ENCODE measurements at places on chromosomes 4 and X.

- no peak for DNase-seq
Measured at GRCh38 chr4:31984872-31985271, 1264.7 kb downstream of the PCDH7 start.

DNA sequence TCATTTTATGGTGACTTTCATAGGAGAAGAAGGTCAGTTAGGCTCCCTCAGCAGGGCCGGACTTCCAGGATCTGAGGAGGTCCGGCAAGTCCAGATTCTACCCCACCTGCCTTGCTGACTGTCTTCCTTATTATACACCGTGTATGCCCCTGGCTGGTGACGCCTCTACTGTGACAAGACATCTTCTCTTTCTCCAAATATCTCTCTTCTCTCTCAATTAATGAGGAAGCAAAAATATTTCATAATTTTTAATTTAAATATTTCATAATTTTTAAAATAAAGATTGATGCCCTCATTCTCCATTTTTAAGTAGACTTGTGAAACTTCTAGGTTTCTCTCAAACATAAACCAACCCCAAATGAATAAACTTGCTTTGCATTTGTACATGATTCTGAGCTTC is 202.5 kb downstream of the NSUN7 start:
- no peak for DNase-seq

GRCh38 chr4:37656649-37657048 is 29.5 kb downstream of the RELL1 start:
- no peak for DNase-seq

DNA sequence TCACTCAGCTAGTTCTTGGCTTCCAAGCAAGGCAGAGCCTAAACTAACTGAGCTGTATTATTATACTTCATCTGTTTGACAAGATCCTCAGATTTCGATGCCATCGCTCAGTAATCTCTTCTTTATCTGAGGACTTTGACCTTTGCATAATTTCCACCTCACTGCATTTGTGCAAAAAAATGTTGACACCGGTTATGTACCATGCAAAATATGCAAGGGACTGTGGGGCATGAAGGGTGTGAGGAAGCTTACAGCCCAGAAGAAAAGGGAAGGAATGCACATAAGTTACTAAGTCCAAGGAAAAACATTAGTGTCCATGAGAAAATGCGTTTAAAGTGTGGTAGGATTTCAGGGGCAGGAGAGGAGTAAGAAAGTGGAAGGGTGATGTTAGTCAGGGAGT is 295.4 kb downstream of the PACRGL start:
- DNase-seq: no peak

GRCh38 chr4:86560447-86560846 is 33.7 kb upstream of the PTPN13 start:
- DNase-seq: no peak

DNA sequence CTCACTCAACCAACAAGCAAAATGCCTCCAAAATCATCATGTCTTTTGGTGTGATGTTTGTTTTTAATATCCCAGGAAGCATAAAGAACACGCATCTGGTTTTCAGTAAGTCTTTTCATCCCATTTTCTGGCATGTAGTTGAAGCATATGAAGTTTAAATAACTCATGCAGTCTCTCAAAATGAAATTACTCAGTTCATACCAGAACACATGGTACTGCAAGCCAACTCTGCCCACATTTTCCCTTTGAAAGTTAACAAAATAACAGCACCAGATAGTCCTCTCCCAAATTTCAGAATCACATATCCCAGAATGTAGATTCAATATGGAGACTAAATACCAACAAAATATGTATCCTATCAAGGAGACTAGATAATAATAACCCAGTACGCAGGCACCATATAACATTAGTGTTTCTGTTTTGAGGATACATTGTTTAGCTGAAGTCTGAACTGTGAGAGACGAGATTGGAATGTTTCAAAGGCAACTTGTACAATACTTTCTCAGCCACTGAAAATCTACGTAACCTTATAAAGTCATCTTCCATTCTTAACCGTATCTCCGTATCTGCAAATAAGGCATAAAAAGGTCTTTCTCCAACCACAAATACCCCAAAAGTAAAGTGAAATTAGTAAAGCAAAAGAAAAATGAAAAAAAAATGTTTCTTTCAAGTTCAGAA is 23.1 kb downstream of the CORIN start:
- no peak for DNase-seq

DNA sequence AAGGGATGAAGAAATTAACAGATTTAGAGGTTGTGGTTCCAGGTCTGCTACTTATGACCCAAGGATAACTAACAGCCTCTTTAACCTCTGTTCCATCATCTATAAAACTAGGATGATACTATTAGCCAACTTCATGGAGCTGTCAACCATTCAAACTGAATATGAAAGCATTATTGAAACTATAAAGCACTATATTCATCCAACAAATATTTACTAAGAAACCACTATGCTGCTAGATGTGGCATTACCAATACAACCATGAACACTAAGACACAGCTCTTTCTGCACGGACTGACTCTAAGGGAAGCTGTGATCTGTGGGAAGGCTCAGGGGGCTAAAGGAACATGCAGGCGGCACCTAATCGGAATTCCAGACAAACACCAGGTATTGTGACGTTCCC is 66.0 kb downstream of the APBB2 start:
- no peak for DNase-seq

All from Panc1 (cell line).